ENCODE measurements at places on chromosomes 7 and 10.

- no peak for DNase-seq
Observed at GRCh38 chr7:137354396-137354795, 10.9 kb upstream of the PTN start.

DNA sequence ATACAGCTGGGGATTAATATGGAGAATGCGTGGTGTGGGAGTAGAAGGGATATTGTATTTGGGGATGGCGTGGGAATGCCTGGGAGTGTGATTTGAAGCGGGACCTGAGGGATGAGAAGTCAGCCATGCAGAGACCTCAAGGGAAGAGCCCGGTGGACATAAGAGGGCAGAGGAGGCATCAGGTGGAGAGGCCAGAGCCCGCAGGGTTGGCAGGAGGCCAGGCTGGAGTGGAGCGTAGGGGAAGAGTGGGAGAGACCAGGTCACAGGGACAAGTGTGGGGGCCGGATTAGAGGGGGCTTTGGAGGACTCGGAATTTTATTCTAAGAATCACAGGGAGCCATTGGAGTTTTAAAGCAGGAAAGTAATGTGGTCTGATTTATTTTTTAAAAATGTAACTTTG lies 2.0 kb downstream of the NDUFB2 start:
- no peak for DNase-seq

DNA sequence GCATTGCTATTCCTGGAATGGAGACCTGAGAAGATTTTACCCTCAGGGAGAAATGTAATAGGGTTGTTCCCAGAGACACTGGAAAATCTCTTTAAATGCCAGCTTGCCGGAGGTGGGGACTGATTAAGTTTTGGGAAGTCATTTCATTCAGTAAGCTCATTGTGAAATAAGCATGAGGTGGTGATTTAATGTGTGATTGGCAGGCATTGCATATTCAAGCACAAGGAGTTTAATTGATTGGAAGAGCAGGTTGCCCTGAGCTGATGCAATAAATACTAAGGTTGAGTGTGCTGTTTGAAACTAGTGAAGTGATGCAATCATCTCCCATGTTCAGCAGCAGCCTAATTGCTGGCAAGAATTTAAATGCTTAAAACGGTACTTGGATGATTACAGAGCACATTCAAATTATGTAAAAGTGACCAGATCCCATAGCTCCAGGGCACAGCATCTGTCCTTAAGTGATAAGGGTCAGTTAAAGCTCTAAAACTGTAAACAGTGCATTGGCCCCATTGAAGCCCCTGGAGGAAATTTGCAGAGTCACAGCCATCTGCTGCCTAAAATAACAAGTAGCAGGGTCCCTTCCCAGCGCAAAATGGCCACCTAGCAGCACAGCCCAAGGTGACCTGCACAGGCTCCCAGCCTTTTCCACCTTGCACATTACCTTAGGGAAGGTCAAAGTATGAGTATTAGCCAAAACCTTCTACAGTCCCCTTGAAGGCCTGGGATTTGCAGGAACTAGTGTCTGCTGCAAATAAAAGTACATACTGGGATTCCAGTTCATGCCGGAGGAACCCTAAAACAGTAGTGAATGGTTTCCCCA lies 92.1 kb downstream of the CCDC71L start:
- DNase-seq = peak; percentile 76

DNA sequence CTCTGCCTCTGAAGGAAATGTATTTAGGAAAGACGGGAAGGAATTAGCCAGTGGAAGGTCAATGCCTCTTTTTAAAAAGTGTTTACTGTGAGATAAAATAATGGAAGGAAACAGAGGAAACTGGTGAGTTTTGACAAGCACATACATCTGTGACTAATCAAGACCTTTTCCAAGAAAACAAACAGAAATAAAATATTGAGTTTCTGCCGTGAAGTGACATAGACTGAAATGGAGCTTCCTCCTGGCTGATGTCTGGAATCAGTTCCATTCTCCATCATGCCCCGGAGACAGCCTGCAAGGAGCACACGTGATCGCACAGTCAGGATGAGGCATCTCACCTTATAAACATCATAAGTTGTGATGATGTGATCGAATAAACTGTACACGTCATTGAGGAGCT lies 30.7 kb downstream of the TECTB start:
- no peak for DNase-seq

- no peak for DNase-seq
Observed at GRCh38 chr7:94228223-94228622, 166.5 kb upstream of the COL1A2 start.

DNA sequence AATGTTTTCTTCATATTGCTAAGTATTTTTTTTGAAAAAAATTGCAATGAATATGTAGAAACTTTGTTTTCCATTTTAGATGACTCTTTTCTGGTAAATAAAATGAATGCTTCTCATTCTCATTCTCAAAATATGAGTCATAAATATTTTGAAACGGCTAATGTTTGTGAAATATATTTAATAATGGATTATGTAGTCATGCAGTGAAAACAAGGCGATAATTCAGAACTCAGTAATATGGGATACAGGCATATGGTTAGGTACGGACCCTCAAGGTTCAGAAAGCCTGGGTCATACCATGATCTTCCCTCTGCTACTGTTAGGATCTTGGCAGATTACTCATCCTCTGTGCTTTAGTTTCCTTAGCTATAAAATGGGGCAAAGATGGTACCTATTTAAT lies 46.2 kb upstream of the SLC39A12 start:
- DNase-seq = no peak

DNA sequence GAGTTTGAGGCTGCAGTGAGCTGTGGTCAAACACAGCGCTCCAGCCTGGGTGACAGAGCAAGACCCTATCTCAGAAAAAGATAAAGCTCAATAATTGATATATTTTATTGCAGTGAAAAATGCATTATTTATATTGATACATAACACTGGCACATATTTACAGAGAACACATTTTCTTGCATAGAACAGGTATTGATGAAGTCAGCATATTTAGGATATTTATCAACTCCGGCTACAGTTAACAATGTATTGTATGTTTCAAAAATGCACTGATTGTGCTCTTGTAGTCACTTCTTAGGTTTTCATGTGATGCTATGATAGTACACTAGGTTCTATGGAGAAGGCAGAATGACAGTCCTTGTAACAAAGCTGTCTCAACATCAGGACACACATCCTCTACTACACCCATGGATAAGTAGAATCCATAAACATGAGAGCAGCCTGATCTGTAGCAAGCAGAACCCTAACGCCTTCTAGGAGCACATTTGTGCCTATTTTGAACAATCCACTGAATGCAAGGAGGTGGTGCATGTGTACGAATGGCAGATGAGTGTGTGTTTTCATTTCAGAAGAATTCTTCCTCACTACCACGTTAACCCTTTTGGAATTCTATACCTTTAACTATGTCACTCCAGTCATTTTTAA lies 586.1 kb upstream of the CELF2 start:
- no peak for DNase-seq

DNA sequence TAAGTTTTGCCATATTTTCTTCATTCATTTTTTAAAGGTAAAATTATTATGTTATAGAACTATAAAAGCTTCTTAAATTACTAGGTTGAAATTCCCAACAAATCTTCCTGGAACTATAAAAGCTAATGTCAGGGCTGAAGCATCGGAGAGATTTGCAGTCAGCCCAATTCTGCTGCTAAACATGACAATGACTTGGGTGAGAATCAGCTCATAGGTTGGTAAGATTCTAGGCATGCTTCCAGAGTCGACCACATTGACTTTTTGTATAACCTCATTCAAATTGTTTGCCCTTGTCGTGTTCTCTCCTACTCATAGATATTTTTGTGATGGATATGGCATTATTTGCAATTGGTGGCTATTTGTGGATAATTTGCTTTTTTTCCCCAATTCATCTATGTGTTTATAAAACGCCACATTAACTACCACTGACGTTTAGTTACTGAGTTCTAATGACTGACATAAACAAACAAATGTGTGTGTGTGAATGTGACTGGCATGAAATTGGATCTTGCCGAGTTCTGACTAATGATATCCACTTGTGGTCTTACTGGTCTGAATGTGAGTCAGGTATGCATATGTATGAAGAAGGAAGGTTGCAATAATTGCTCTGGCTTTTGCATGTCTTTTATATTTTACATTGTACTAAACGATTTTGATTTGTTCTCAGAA lies 579.8 kb downstream of the PARD3 start:
- no peak for DNase-seq

Data from inflammatory macrophage (primary cell).